ENCODE measurements at places on chromosomes 12 and 14. TPM values are rescaled to one million over a fixed set of nuclear protein-coding genes. Genes with fewer than 3 reads are reported as not detected.
A peak's percentile ranks its signal among the peaks of the same experiment; 100 is the strongest.

DNA sequence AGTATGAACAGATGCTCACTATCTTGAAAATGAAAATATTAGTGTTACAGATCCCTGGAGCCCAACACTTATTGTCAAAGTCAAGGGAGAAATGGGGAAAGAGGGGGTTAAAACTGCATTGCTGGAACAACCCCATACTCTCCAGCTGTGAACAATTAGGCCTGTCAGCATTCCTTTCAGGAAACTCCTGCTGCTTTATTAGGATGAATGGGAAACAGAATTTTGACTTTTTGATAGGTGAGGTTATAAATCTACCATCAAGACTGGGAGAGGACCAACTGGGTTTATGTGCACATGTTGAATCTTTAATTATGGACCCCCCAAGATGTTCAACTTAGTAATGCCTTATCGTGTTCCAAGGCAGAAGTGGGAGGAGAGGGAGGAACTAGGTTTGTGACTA lies 85.0 kb downstream of the TMTC1 start:
- no peak for DNase-seq

GRCh38 chr12:401235-402028 lies at the start of gene CCDC77:
Gene CCDC77, plus strand, starts transcription at chr12:401644. Its CDS starts 7,740 bp downstream, at chr12:409384.
- peak; percentile 97 for DNase-seq

GRCh38 chr12:107053709-107054108 lies 39.6 kb downstream of the CRY1 start:
- DNase-seq: no peak

- no peak for DNase-seq
These were observed 51.4 kb upstream of the SLC6A15 start for GRCh38 chr12:84964048-84964447.

DNA sequence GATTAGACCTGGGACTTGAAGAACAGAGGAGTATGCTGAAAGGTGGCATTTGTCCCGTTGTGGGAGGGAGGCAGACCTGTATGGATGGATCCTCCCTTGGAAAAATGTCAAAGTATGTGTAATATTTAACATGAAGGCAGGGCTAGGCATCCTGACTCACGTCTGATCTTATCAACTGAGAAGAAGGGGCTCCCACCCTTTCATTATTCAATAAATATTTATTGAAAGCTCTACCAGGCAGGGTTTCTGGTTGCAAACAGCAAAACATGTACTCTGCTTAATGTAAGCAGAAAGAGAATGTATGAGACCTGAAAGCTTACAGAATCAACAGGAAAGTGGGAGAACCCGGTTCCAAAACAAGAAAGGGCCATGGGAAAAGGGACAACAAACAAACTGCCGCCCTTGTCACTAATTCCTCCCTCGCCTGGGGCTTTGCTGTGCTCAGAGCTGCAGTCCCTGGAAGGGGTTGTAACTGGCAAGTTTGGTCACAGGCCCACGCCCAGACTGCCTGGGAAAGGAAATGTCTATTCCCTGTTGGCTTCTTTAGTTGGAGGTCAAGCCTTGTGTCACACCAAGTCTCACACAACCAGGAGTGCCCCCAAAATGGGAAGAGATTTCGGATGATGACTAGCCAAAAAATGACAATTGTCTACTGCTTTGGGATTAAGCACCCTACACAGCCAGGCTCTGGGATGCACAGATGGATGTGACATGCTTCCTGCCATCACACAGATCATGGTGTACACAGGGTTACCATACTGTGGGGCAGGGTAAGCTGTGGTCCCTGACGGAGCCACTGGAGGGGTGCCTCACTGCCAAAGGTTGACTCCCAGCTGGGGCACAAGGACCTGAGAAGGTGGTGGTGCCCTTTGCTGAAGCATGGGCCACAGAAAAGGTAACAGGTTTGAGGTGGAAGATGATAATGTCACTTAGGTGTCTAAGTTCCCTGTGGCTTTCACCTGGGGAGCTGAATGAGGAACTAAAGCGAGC lies 36.8 kb downstream of the RAB35 start:
- DNase-seq: peak; percentile 29

DNA sequence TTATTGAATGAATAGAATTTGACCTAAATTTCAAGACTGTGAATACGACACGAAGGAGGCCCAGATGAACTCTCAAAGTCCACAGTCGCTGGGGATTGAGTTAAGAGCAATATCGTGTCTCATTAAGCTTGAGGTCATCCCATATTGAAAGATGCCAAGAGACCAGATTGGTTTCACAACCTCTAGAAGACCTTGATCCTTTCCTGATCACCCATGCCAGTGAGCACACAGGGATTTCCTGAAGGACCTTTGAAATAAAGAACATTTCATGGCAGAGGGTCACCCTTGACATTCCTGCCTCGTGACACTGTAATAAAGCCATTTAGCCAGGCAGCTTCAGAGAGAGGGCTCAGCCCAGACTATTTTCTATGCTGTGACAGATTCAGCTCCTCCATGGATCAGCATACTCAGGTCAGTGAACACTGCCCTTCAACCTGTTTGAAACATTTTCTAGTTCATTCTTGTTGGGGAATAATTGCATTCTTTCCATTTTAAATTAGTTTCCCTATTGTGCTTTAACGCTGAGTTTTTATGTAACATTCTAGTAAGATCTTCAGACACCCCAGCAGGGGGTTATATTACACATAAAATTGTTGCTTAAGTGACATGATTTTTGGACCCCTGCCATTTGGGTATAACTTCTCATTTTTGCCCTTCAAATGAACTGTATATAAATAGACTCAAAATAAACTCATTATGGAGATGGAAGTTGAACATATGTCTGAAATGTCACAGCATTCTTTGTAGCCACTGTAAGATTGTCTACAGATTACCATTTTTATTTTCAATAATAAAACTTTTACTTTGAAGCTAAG lies 213.2 kb downstream of the C12orf50 start:
- no peak for DNase-seq

Gene LTB4R
- total RNA-seq: 5.6 TPM

DNA sequence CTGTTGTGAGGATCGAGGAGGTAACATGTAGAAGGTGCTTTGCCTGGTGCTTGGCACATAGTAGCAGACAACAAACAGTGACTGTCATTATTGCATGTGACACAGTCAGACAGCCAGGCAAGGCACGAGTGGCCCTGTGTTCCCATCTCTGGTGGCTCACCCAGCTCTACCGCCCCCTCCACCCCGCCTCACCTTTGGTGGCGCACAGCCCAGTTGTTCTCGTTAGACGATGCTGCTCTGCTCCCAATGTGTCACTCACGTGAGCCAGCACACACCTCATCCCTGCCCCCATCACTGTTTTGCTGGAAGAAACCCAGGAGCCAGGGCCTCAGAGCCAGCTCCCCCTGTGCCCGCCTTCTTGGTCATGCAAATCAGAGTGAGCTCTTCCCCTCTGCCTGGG lies 113.3 kb downstream of the CALM1 start:
- no peak for DNase-seq

- no peak for DNase-seq
These were observed 72.1 kb downstream of the ARID2 start for GRCh38 chr12:45801625-45802024.

DNA sequence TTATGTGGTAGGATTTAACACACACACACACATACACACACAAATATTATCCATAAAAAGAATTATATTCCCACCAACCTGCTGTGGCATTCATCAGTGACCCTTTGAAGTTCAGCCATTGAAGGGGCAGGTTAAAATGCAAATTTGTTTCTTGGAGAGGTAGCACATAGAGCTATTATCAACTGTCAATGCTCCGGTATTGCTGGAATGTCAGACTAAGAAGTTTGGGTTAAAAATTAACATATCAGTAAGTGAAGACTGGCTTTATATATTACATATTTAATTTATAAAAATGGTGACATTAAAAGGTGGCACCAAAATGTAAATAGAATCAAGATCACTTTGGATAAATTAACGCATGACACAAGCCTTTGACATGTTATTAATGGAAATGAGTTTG lies 207.3 kb downstream of the DAD1 start:
- DNase-seq: no peak

GRCh38 chr14:59189091-59189785 lies 771 bp downstream of the DAAM1 start:
- peak; percentile 88 for DNase-seq

- no peak for DNase-seq
These were observed 3.0 kb upstream of the SNW1 start for GRCh38 chr14:77763978-77764377.

Gene TMEM119
- total RNA-seq: 72.5 TPM

Gene KRT79
- total RNA-seq: not detected

DNA sequence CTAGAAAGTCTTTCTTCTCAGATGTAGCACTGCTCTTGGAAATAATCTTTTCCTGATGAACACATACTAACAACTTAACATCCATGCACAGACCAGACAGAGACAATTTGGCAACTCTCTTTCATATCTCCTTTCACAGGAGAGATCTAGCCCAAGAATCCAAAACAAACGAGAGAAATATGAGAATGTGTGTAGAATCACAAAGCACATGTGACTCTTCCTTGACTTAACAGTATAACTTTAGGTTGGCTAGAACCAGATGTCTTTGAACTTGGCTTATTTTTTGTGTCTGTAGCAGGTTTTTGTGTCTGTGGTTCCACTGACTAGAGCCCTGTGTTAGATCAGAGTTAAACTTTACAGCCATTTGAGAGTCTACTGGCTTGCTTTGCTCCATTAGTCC lies 114.2 kb downstream of the STXBP6 start:
- no peak for DNase-seq

Gene CLEC9A
- not detected for total RNA-seq

GRCh38 chr12:43416981-43417380 lies 135.0 kb downstream of the ADAMTS20 start:
- DNase-seq: no peak

Gene ALDH2
- 96.9 TPM for total RNA-seq

Gene TEX22
- total RNA-seq: 0.71 TPM

- no peak for DNase-seq
These were observed 49.0 kb downstream of the MDGA2 start for GRCh38 chr14:47626151-47627035.

Gene CCDC38
- total RNA-seq: not detected

- no peak for DNase-seq
These were observed 1721.5 kb upstream of the SEL1L start for GRCh38 chr14:83255015-83255726.

- no peak for DNase-seq
These were observed 58.3 kb downstream of the TMCC3 start for GRCh38 chr12:94592080-94592479.

GRCh38 chr14:22390195-22390594 lies 198.8 kb downstream of the DAD1 start:
- no peak for DNase-seq

GRCh38 chr14:95273001-95273978 lies 46.4 kb downstream of the CLMN start:
- no peak for DNase-seq

- no peak for DNase-seq
These were observed 27.2 kb upstream of the NRXN3 start for GRCh38 chr14:78142998-78143397.

DNA sequence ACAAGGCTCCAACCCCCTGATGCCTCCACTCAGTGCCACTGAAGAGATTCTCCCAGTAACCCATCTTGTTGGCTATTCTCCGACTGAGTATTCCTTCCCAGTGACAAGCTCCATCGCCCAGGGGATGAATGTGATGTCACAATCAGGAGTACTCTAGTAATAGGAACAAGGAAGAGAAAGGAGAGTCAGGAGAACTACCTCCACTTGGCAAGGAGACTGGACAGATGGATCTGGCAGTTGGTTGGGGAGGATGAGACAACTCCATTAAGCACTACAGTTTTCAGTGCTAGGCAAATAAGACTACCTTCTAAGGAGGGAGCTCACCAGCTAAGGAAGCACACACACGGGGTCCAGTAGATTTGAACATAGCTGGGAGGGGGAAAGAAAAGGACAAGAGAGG lies 5.3 kb downstream of the RNF41 start:
- DNase-seq: no peak

GRCh38 chr14:51004801-51005526 lies 60.7 kb upstream of the PYGL start:
- no peak for DNase-seq

GRCh38 chr12:47868041-47868440 lies 36.8 kb downstream of the VDR start:
- no peak for DNase-seq

Gene SPRING1
- 13.9 TPM for total RNA-seq

- DNase-seq: no peak
These were observed 182.8 kb downstream of the TSPAN9 start for GRCh38 chr12:3259973-3260372.

DNA sequence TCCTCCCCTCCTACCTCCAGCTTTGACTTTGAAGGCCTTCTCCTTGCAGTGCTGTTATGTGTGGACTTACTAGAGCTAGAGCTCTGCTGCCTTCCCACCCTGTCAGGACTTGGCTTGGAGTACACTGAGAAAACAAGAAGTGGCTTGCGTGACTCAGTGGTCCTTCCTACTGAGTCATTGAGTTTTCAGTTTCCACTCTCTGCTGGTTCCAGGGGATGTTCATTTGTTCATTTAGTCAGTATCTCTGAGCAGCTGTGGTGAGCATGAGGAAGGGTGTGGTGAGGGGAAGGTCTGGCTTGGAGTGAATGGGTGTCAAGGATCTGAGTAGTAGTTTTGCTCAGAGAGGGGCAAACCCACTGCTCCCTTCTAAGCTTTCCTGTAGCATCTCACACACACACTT lies 17.2 kb upstream of the ELK3 start:
- no peak for DNase-seq

Gene CLECL1
- total RNA-seq: not detected

- DNase-seq: no peak
These were observed 447.9 kb upstream of the TMEM132C start for GRCh38 chr12:127819056-127819455.

DNA sequence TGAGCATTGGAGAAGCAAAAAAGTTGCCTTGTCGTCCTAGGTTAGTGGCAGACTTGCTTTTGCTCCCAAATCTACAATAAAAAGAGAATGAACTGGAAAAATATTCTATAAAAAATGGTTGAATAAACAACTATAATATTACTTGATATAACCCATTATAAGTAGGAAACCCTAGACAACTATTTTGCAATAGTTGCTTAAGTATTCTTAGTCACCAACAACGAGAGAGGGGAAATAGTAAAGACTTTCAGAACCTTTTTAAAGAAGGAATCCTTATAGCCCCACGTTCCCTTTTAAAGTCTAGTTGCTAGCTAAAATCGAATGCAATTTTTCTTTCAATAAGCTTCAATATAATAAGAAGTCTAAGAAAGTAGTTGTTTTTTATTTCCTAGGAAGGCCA lies 17.5 kb downstream of the AQP6 start:
- DNase-seq: no peak

DNA sequence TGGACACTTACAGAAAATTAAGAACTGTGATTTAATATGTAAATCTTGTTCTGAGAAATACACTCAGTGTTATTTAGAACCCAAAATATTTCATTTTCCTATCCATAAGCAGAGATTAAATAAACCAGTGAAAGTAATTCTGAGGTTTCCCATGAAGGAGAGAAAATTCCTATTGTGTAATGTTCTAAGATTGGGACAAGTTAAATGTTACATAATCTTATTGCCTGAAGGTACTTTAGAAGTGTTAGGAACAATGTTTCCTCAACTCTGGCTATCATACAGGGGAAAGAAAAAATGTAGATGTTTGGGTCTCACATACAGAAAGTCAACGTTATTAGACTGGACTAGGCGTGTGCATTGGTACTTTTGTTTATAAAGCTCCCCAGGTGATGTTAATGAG lies 281.9 kb upstream of the SYT10 start:
- no peak for DNase-seq

GRCh38 chr14:58239244-58240195 lies 5.1 kb upstream of the PSMA3 start:
- peak; percentile 91 for DNase-seq

GRCh38 chr14:69715725-69716477 lies 51.0 kb upstream of the SRSF5 start:
- DNase-seq: peak; percentile 52

Gene AQP5
- total RNA-seq: not detected

Gene KITLG
- 11.8 TPM for total RNA-seq

GRCh38 chr12:53972152-53972702 lies 699 bp upstream of the HOXC11 start:
- no peak for DNase-seq

Measured in posterior vena cava (tissue), 2 donors.